ENCODE measurements at places on chromosomes 3 and 15.

GRCh38 chr15:57950381-57950946 is 115.0 kb downstream of the ALDH1A2 start:
- DNase-seq = no peak

DNA sequence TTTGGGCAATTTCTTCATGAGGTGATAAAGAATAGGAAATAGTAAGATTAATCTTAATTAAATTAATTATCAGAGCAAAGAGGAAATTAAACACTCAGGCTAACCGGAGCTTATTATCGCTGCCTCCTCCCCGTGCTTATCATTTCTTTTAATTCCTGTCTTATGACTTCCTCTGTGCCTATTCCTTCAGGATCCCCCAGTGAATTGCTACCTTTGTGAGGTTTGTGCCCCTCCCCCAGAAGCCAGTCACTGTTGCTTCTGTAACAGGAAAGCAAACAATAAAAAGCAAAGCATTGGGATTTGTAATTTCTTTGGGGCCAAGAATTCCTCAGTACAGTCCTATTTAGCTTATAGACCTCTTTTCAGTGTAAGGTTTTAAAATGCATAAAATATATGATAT is 164.5 kb downstream of the CADPS start:
- DNase-seq = no peak

- no peak for DNase-seq
These were observed 13.1 kb upstream of the EHD4 start for GRCh38 chr15:41985236-41986160.

- DNase-seq = no peak
These were observed 4.6 kb downstream of the MCCC1 start for GRCh38 chr3:183094711-183095110.

GRCh38 chr3:58130591-58130990 is 80.2 kb downstream of the DNASE1L3 start:
- no peak for DNase-seq

- DNase-seq = no peak
These were observed 280.7 kb upstream of the TLE3 start for GRCh38 chr15:70378126-70379031.

- DNase-seq = no peak
These were observed 24.3 kb downstream of the RPLP1 start for GRCh38 chr15:69476704-69477473.

- no peak for DNase-seq
These were observed 250.8 kb upstream of the CBLB start for GRCh38 chr3:106119614-106120082.

GRCh38 chr3:118144919-118145318 is 889.7 kb downstream of the IGSF11 start:
- no peak for DNase-seq

DNA sequence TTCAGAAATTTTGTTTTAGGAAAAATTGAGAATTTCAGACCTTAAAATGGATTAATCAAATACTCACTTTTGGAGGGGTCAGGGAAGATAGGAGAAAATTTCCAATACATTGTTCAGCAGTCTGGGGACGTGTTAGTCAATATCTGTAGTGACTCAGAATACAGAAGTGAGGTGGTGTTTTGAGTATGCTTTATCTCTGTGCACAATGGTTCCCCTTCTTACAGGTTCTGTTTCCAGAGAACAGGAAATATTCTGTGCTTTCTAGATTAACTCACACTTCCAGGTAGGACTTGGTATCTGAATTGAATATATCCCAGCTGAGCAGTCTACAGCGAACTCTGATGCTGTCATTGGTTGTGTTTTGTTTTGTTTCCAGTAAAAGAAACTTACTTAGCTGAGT is 30.7 kb upstream of the CCDC54 start:
- DNase-seq = no peak

GRCh38 chr3:158097081-158097592 is 9.1 kb downstream of the SHOX2 start:
- no peak for DNase-seq
